ENCODE measurements at places on chromosomes 12 and 14.

- no peak for DNase-seq
These were observed 173.0 kb upstream of the E2F7 start for GRCh38 chr12:77238335-77238734.

DNA sequence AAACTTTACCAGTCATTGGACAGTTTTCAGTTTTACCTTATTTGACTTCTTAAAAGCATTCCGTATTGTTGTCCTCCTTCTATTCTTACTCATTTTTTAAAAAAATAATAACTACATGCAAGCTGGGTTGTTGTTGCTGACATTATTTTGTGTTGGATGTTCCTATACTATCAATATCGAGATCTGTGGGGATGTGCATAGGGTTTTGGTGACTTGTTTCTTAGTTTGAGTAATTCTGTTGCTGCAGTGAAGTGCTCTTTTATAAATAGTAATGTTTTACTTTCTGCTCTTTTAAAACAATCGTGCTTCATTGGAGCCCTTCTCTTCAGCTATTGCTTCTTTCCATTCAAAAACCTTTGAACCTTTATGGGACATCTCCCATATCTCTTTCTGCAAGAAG lies 79.4 kb downstream of the METTL25 start:
- no peak for DNase-seq

- no peak for DNase-seq
These were observed 1523.2 kb upstream of the FLRT2 start for GRCh38 chr14:84006643-84007155.

DNA sequence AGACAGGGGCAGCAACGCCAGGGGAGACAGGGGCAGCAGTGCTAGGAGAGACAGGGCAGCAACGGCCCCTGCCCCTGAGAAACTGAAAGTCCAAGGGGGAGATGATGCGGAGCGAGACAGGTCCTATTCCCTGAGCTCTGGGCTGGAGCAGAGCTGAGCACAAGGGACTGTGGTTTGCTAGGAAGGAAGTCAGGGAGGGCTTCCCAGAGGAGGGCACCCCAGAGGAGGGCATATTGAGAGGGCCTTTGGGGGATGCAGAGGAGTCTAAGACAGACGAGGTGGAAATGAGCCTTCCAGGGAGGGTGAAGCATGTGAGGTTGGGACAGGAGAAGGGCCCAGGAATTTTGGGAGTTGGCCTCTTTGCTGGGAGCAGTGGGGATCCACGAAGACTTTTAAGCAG lies 52.1 kb upstream of the BEGAIN start:
- DNase-seq = no peak

DNA sequence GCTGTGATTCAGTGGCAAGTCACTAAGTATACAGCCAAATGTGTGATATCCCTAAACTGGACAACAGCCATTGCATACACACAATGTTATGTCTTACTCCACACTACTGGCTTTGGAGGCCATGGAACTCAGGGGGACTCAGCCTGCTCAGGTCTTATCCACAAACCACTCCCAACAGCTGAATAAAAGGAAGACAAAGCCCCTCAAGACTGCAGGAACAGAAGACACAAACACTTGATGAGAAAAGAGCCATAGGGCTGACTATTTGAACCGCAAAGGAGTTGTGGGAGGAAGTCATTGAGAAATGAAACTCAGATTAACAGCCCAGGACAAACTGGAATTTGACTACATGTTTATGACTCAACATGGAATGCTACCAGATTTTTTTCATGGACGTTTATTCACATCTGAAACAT lies 40.9 kb downstream of the PTGER2 start:
- no peak for DNase-seq

- DNase-seq = no peak
These were observed 36.6 kb upstream of the PIK3C2G start for GRCh38 chr12:18224745-18225144.

- no peak for DNase-seq
These were observed 223.2 kb downstream of the ADGRD1 start for GRCh38 chr12:131176926-131177325.

GRCh38 chr12:121520586-121521086 lies 60.2 kb downstream of the KDM2B start:
- no peak for DNase-seq

GRCh38 chr12:47141459-47141858 lies 61.7 kb upstream of the AMIGO2 start:
- no peak for DNase-seq

DNA sequence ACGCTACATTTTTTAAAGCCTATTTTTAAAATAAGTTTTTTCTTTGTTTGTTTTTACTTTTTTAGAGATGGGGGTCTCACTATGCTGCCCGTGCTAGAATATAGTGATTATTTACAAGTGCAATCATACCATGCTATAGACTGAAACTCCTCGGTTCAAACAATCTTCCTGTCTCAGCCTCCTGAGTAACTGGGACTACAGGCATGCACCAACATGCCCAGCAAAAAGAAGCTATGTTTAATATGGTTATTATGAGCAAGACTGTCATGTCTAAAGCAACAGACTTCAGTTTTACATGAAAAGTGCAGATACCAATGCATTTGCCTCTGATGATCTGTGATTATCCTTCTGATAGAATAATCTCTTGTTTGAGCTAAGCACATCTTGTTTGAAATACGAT lies 45.6 kb upstream of the SGPP1 start:
- DNase-seq = no peak
